ENCODE measurements at places on chromosomes 2 and 18. TPM values are rescaled to one million over a fixed set of nuclear protein-coding genes. Genes with fewer than 3 reads are reported as not detected.

Gene CROCC2
- 0.41 TPM for total RNA-seq

Gene RAB6C
- not detected for total RNA-seq

Gene C2orf72
- total RNA-seq = not detected

Gene POTEC
- total RNA-seq = not detected

Gene ALMS1
- 28.2 TPM for total RNA-seq
